Central memory CD4-positive, alpha-beta T cell (primary cell): ENCODE measurements at places on chromosomes 3 and 15.
A peak's percentile ranks its signal among the peaks of the same experiment; 100 is the strongest.

- no peak for DNase-seq
Measured at GRCh38 chr3:13268961-13269441, 151.1 kb downstream of the NUP210 start.

DNA sequence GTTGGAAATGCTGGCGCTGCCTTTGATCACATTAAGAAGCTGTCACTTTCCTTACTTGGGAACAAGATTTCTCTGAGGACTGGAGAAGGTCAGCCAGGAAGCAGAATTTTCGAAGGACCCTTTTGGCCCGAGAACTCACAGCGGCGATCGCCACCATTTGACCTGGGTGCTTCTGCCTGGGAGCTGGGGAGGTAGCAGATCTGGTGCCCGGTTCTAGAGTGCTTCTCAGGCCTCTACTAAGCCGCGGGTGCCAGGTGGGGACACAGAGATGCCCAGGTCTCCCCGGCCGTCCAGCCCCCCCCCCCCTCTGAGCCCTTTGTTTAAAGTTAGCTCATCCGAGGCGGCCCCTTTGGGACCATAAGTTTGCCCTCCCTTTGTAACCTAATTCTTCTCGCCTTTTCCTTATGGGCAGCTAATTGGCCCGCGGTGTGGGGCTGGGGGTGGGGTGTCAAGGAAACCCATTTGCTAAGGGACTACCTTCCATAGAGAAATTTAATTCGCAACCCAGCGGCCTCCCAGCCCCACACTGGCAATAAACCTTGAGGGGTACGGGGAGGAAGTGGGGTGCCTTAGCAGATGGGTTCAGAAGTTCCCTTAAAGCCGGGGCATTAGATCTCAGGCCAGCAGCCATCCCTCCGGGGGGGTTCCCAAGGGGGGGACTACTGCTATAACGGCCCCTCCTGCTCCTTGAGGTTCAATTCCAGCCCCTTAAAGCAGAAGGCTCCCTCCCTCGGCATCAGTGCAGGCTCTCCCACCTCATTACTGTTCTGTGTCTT, 1.9 kb downstream of the GATA2 start:
- DNase-seq: no peak

DNA sequence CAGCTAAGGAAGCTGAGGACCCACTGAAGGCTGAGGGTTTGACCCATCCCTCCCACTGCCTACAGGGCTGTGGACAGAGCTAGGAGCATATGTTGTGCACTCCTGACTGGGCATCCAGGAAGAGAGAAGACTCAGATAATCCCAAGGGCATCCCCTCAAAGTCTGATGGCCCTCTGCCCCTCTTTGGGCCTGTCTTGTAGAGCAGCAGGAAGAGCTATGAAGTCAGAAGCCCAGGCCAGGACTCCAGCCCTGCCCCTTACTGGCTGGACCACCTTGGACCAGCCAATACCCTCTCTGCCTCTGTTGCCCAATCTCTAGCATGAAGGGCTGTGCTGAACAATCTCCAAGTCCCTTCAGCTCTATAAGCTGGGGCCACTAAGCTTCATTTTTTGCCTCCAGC, 210.8 kb downstream of the RPLP1 start:
- DNase-seq: no peak

DNA sequence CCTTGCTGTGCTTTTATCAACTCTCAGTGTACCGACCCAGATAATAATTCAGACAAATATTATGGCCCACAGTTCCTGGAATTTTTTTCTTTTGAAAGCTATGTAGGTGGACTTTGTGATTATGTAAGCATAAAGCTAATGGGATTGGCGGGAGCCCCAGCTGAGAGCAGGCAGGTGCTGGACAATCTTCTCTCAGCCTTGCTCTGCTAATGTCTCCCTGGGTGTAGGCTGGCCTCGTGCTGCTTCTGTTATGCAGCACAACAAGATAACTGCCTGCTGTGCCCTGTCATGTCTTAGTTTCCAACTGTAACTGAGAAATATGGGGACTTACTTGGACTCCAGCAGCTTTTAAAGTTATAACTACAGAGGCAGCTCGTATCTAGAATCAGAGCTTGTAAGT, 415.0 kb downstream of the PDCD6IP start:
- DNase-seq: no peak

DNA sequence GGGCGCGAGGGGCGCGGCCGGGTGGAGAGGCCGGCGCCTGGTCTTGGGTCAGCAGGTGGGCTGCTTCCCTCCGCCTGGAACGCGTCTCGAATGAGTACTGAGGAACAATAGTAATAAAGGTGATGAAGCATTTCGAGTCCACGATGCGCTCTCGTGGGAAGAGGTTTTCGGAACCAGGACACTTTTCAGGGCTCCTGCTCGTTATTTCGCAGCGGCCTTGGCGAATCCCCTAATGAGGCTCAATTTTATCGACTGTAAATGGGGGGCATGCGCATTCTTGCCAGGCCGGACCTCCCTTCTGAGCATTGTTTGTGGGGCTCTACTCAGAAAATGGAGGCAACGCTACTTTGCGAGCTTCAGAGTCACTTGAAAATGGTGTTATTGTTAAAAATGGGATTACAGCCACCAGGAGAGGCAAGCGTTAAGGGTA, 1.2 kb downstream of the NR2C2 start:
- DNase-seq: no peak

DNA sequence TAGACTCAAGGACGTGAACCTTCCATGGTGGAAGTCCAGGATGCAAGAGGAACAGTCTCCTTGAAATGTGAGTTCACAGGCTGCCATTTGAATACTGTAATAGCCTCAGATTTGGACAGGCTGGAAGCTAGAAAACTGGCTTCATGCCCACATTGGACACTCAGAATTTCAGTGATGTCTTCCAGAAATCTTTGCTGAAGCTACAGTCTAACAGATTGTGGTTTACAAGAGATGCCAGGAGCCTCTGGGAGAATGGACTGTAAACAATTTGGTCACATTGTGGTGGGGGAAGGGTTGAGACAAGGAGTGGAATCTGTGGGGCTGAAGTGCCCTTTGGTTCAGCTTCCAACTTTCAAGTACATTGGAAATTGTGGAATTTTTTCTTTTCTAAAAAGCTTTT, 252.0 kb upstream of the PROK2 start:
- no peak for DNase-seq

DNA sequence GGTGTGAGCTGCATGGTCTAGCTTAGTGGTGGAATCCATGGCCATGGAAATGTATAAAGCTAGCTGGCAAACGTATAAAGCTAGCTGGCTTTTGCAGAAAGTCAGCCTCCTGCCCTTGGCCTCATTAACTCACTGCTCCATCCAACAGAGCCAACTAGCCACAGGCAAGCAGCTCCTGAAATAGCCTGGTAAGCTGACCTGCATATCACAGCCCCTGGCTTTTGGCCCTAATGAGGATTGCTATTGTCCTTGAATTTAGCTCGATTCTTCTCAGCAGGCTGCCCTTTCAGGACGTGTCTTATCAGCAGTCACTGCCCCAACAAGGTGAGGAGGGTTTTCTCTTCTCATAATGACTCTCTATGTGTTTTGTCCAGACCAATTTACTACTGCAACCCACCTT, 446.8 kb downstream of the WDR72 start:
- DNase-seq: no peak

GRCh38 chr3:179016979-179017670, 54.5 kb downstream of the ZMAT3 start:
- no peak for DNase-seq

GRCh38 chr3:160076519-160076918, 87.9 kb downstream of the IL12A start:
- no peak for DNase-seq

DNA sequence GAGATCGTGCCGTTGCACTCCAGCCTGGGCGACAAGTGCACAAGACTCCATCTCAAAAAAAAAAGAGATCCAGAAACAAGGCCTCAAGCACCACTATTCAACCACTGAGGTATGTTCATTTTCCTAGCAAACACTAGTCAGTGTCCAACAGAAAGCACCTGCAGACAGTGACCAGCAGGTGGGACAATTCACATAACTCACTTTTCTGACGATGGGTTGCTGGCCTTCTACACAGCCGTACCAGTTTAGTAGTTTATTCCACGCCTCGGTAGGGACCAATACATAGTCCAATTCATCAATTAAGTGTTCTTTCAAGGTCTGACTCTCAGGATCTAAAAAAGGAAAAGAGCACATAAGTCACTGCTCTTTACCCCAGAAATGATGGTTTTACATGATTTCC, 12.4 kb downstream of the USP4 start:
- no peak for DNase-seq

DNA sequence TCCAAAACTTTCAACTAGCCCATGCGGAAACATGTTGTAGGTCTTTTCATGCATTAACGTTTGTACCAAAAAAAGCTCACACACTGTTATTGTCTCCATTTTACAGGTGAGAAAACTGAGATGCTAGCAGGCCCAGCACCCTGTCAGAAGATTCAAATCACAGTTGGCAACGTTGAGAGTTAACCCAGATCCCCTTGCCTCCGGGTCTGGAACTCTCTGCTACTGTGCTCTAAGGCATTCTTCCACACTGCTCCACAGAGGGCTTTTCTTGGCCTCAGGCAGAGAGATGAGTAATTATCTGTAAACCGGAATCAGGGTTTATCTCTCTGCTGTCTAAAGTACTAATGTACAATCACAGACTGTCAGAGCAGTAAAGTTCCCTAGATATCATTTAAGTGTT, 186.0 kb upstream of the LPP start:
- no peak for DNase-seq

DNA sequence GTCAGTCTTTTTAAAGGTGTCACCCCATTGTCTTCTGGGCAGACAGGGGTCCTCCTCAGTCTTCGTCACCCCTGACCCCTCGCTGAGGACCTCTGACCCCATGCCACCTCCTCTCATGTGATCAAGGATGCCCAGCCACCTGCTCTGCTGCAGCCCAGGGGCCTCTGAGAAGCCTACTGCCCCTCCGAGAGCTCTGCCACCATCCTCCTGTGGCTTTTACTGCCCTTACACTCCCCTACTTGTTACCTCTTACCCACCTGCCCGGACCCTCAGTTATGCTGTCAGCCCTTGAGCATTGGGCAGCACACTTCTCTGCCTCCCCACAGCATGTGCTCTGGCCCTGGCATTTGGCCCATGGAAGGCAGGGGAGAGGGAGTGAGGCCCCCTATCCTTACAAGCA, 123.2 kb downstream of the LRRK1 start:
- no peak for DNase-seq

GRCh38 chr15:67746450-67746849, 78.9 kb upstream of the SKOR1 start:
- DNase-seq: peak; percentile 21

DNA sequence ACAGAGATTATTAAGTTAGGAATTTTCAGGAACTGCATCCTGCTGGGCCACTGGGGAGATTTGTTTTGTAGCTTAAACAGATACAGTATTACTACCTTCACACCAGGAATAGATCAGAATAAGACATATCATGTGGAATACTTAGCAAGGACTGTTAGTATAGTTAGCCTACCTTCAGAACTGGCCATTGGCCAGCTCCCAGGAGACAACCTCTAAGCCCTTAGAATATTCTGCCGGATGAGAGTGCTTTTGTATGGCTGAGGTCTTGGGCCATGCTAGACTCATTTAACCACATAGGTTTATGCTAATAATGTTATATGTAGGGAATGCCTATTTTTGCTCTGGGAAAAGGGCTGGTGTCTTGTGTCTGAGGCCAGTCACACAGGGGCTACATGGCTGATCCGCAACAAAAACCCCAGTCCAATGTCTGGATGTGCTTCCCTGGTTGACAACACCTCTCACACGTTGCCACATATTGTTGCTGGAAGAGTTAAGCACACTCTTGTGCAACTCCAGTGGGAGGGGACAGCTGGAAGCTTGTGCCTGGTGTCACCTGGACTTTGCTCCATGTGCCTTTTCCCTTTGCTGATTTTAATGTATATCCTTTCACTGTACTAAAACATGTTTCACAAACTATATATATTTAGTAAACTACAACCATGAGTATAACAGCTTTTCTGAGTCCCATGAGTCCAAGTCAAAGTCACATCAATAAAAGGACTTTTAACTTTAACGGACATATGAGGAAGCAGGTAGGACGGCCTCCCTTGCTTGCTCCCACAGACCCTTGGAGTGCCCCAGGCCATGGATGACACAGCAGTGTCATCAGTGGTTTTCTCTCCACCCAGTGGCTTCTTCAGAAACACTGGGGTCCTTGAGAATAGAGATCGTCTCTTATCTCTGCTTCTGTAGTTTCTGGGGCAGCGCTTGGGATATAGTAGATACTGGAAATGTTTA, 118.0 kb upstream of the C3orf80 start:
- no peak for DNase-seq

GRCh38 chr3:49886922-49887265, 16.8 kb downstream of the MST1R start:
- DNase-seq: no peak

- DNase-seq: no peak
Measured at GRCh38 chr15:60790641-60791040, 311.7 kb upstream of the ICE2 start.

- DNase-seq: no peak
Measured at GRCh38 chr15:67380921-67381320, 126.3 kb downstream of the IQCH start.

DNA sequence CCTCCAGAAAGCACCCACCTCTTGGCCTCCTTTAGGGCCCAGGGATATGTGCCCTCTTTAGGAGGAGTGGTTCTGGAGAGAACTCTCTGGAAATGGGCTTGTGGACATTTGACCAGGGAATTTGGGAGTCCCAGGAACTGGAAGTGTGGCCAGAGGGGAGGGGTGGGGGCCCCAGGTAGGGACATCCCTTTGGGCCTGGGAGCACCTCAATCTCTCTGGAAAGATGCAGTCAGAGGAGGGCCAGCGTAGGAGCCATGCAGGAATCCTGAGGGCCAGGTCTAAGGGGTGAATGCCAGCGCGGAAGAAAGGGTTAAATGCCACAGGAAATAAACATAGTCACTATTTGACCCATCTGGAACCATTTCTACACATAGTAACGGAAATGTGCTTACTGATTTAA, 50.3 kb upstream of the ITGA11 start:
- no peak for DNase-seq

DNA sequence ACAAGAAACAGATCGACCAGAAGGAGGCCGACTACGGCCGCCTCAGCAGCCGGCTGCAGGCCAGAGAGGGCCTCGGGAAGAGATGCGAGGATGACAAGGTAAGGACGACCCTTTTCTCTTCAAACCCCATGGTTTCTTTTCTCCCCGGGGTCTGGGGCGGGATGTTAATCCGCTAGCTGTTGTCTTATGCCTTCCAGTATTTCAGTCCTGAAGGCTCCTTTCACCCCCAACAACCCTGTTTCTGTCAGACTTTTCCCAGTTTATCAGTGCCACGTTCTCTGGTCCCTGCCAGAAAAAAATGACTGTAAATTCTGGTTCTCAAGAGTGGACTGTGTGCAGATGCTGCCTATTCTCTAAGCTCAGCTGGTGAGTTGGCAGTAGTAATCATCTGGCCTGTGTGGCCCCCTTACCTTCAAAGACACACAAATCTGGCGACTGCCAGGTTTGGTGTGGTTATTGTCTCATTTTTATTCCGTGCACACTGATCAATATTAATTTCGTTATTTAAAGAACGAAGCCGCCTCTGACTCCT, 806 bp downstream of the GOLM2 start:
- DNase-seq: no peak

- no peak for DNase-seq
Measured at GRCh38 chr15:28026221-28026620, 72.9 kb downstream of the OCA2 start.

- no peak for DNase-seq
Measured at GRCh38 chr3:13426591-13426990, 6.5 kb upstream of the NUP210 start.

- DNase-seq: no peak
Measured at GRCh38 chr3:53812434-53812833, 33.8 kb downstream of the CHDH start.
